NCI-H1092 treated with DMSO at 0.1 percent for 48 hours (cell line): ENCODE measurements at places on chromosomes 7 and 10.

DNA sequence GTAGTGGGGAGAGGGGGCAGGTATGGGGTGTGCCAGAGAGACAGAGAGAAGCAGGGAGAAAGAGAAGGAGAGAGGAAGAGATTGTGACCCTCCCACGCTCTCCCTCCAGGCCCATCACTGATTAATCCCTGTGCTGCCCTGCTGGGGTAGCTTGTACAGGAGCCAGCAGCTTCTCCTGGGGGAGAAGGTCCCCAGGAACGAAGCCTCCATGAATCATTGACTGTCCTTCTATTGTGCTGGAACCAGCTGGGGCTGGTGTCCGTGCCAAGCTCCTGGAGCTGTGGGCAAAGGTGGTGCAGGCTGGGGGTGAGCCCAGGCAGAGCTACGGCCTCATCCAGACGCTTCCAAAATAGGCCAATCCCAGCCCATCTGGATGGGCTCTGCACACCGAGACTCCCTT is 20.9 kb downstream of the AQP1 start:
- no peak for DNase-seq

DNA sequence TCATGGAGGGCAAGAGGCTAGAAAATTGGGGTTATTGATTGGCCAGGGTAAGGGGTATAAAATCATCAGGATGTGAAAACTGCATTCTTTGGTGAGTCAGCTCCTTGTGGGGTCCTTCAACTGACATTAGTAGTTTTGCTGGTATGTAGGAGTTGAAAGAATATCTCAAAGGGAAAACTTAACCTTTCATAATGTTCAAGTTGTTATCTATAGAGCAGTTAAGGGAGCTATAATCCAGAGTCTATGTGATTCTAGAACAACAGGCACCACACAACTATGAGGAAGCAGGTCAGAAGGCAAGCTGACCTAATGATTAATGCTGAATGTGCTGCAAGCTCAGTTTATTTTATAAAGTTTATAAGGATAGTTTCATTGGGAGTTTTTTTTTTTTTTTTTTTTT is 13.7 kb downstream of the PRPS1L1 start:
- DNase-seq: no peak

- no peak for DNase-seq
Observed at GRCh38 chr10:133356549-133357284, 1.1 kb downstream of the FUOM start.

GRCh38 chr7:41956705-41957104 is 253.8 kb upstream of the INHBA start:
- no peak for DNase-seq

DNA sequence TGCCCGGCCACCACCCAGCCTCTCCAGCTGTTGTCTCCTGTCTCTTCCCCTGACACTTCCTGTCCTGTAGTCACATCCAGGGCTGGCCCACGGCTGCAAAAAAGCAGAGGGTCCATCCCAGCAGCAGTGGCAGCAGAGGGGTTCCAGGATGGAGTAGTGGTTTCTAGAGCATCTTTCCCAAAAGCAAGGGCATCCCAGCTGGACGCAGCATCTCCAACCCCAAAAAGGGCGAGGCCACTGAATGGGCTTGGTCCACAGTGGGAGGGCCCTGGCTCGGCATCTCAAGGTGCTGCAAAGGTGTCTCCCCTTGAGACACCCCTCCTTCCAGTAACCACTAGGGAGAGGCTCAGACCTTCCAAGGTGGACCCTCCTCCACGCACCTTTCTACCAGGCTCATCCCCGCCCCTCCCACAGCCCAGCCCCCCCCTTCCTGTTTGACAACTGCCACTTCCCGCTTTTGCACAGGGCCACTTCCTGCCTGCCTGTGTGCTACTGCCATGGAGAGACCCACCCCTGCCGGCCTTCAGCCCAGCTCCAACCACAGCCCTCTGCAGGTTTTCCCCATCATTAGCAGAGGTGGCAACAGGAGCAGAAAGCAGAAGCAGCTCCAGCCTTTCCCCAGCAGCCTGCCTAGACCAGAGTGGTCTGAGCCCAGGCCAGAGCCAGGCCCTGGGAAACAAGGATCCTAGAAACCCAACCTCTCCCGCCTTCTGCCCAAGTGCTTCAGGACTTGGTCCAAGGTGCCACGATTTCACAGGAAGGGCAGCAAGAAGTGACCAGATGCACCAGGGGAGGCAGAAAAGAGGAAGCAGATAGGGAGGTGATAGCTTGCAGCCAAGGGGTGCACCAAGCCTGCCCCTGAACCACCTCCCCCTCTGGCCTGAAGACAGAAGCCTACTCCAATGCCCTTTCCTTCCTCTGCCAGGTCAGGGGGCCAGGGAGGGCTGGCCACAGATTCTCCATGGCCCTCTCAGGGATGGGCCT is 8.6 kb downstream of the CAMK2G start:
- no peak for DNase-seq

DNA sequence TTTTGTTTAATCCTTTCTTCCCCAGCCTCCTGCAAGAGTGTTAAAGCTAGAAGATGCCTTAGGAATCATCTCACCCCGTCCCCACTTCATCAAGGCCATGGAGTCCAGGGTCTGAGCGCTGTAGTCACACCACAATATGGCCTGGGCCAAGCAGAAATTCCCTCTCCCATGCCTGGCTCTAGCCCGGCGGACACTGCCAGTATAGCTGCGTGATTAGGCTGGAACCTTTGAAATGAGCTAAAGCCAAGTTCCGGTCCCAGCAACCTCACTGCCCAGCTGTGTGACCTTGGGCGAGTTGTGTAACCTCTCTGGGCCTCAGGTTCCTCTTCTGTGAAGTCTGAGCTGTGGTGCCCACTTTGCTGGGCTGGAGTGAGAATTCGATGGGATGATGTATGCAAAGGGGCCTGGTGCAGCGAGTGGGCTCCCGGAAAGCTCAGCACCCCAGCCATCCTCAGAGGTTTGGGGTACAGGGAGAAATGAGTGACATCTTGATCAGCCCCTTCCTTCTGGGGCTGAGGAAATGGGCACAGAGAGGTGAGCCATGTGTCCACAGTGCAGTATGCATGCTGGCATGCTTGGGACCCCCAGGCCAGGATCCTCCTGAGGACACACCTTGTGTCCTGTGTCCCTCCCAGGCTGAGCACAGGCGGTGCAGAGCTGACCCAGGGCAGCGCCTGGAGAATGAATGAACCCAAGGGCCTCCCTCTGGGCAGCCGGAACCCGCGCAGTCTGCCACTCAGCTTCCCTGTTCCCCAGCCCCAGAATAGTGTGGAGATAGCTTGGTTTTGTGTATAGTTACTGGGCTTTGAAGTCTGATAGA is 118.6 kb downstream of the ZMIZ1 start:
- no peak for DNase-seq

DNA sequence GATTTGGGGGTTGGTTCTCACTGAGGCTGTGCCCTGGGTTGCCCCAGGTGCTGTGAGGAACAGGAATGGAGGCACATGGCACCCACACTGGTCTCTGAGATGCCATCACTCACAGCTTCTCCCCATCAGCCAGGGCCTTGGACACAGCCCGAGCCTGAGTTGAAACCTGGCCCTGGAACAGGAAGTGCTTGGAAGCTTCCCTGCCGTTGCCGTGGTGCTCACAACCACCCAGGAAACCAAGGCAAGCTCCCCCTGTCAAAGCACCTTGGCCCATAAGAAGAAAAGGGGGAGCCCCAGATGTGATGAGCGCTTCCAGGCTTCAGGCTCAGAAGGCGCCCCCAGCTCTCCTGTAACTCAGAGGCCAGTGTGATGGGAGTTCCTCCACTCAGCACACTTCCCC is at the start of gene BTBD16:
TSS of gene BTBD16 (plus strand) at position 221 of the 400 bp plus-strand sequence. CDS start 3,786 bp downstream, outside the sequence.
- no peak for DNase-seq

- no peak for DNase-seq
Observed at GRCh38 chr10:89503652-89504370, 31.6 kb downstream of the SLC16A12 start.

DNA sequence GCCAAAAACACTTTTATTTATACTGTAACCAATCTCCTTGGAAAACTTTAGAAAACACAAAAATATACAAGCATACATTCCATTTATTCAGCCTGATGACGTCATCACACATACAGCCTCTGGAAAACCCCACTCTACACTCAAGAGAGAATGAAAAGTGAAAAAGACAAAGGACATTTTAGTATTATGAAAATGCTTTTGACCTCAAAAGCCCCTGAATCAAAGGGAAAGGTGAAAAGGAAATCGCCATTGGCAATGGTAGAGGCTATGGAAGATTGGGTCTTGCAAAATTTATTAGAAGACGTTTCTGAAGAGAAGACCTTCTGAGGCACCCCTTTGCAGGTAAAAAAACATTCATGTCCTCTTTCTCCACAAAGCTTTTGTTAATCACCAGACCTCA is 82.9 kb upstream of the STRIP2 start:
- DNase-seq: no peak

- no peak for DNase-seq
Observed at GRCh38 chr10:89690027-89690426, 11.4 kb upstream of the KIF20B start.

DNA sequence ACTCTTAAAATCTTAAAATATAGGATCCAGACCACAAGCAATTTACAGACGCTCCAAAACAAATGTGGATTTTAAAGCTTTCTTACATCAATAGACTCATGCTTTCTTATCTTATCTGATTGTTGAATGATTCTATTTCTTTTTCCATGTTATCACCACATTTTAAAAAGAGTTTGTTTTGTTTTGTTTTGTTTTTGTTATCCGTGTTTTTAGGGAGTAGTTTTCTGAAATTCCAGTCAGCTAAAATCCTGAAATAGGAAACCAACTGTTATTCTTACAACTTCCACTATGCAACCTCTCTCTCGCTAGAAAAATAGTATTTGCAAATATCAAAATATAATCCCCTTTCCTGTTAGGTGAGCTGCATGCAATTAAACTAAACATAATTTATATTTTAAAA is 251.0 kb downstream of the PCDH15 start:
- DNase-seq: no peak

DNA sequence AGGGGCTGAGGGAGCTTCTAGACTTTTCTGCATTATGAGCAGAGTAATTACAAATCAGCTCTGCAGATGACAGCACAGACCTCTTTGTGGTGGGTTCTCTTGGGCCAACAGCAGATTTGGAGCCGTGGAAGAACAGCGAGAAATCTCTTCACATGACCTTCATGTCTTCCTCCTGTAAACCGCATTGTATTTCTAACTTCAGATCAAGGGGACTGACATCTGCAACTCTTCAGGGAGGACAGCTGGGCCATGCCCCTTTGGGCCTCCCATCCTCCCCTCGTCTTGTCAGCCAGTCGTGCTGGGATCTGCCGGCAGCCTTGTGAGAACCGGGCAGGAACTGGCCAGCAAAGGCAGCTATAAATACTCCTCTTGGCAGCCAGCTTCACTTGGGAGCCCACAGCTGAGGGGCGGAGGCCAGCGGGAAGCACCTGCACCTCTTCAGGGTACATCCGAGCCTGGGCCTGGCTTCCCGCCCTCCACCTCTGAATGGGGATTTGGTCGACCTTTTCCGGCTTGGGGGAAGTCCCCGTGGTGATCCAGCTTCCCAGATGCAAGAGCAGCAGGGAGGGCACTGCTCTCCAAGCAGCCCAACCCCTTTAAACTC is 54.7 kb downstream of the STEAP1B start:
- peak; percentile 97 for DNase-seq

- DNase-seq: peak; percentile 82
Observed at GRCh38 chr7:18570890-18571478, 75.4 kb downstream of the HDAC9 start.

DNA sequence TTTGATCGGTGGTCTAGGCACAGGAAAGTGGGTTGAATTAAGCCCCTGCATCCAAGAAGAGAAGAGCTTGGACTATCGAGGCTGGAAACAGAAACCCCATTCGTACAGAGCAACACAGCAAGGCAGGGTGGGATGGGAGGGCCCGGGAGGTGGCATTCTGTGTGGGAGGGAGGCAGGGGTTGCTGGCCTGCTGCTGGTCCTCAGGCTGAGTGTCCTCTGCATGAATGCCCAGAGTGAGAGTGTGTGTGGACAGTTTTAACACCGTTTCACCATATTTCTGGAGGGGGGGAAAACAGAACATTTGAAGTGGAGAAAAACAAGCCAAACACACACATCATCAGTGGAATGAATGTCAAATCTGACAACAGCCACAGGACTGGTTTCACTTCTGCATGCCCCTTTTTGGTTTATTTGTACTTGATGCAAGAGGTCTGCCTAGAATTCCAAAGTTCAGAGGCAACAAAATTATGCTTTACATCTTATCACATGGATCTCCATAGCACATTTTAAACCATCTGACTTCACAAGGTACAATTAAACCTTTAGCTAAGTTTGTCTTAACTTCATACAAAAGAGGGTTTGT is 11.1 kb upstream of the ENO4 start:
- no peak for DNase-seq

GRCh38 chr10:104501864-104502579 is 139.1 kb upstream of the SORCS3 start:
- no peak for DNase-seq

DNA sequence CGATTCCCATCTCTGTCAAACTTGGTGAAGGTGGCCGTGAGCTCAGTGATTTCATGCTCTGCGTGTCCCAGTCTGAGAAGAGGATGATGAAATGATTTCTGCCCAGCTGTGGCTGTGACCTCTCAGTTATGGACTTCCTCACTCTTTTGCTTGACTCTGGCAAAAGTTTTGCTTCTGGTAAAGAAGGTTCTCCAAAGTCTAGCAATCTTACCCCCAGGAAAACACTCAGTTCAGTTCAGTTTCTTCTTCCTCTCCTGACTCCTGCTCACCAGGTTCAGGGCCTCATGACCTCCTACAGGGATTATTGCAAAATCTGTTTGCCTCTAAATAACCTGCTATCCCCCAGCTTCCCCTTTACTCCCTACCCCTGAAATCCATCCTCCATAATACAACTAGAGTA is 4.9 kb upstream of the BLOC1S2 start:
- DNase-seq: no peak

DNA sequence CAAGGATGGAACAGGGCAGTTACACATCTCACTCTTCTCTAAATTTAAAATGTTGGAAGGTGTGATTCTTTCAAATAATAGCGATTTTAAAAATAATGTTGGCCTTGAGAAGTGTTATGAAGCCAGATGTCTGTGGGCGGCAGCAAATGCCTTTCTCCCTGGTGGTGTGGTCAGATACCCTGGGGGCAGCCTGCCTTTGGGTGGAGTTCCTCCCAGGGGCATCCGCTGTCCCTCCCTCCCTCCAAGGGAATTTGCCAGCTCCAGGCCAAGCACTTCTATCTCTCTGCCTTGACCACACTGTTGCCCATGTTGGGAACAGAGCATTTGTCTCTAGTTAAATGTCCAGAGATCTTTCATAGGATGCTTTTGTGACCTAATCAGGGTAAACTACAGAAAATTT is 121.4 kb downstream of the POU6F2 start:
- DNase-seq: no peak

- DNase-seq: no peak
Observed at GRCh38 chr7:46649876-46650275, 728.8 kb upstream of the IGFBP3 start.

DNA sequence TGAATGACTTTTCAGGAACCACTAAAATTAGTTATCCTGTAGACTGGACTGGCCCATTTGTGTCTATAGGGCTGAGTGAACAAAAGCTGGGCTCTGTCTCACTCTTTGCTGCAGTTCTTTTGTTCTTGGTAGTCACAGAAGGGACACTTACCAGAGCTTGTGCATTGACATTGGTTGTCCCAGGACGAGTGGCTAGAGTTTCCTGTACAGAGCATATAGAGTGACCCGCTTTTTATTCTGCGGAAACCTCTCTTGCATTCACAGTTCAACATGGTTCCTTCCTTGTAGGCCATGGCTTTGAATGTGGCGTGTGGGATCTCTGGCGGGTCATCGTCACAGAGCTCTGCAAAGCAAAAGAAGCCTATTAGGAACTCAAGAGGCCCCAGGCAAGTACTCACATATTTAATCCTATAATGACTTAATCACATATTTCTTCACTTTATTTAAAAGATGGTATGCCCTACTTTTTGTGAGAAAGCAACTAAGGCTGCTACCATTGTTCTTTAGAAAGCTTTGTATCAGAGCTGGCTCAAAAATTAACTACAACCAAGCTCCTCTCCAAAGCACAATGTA is 36.4 kb downstream of the IL2RA start:
- no peak for DNase-seq

GRCh38 chr10:50610368-50610767 is 13.4 kb downstream of the SGMS1 start:
- no peak for DNase-seq
